Progenitor cell of endocrine pancreas (in vitro differentiated cells): ENCODE measurements at places on chromosomes 7 and 10. TPM values are rescaled to one million over a fixed set of nuclear protein-coding genes. Genes with fewer than 3 reads are reported as not detected.
A peak's percentile ranks its signal among the peaks of the same experiment; 100 is the strongest.

Gene SPDYE2B
- not detected in 2 replicates for total RNA-seq

Gene SPAM1
- total RNA-seq, result not detected in 2 replicates

- H3K4me3 ChIP-seq, result no peak overlapping the region
- H3K4me1 ChIP-seq, result no peaks in the 10 kb centered on the region
- DNase-seq, result no peak
- H3K36me3 ChIP-seq, result peaks cover 49% of the 10 kb centered on the region
Observed at GRCh38 chr7:107960272-107960671, 42.7 kb downstream of the LAMB1 start.

DNA sequence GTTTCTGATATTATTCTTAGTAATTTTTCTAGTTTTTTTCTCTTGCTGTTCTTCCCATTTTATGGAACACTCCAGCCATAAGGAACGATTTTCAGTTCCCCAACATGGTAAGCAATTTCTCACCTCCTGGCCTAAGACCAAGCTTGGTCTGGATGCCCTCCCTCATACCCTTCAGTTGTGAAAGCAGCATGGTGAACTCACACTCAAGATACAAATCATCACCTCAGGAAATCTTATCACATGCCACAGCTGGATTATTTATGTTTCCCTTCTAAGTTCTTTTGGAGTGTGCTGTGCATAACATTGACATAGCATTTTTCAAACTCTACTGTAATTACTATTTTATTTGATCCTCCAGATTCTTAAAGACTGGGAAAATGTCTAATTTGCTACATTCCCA, 216.6 kb downstream of the AGMO start:
- no peak overlapping the region for H3K27ac ChIP-seq
- H3K4me1 ChIP-seq, result no peaks in the 10 kb centered on the region

- H3K36me3 ChIP-seq, result no peaks in the 10 kb centered on the region
- H3K4me1 ChIP-seq, result no peaks in the 10 kb centered on the region
- no peak overlapping the region for H3K27ac ChIP-seq
- no peaks in the 10 kb centered on the region for H3K27me3 ChIP-seq
Observed at GRCh38 chr7:17027143-17027788, 145.5 kb upstream of the AGR3 start.

DNA sequence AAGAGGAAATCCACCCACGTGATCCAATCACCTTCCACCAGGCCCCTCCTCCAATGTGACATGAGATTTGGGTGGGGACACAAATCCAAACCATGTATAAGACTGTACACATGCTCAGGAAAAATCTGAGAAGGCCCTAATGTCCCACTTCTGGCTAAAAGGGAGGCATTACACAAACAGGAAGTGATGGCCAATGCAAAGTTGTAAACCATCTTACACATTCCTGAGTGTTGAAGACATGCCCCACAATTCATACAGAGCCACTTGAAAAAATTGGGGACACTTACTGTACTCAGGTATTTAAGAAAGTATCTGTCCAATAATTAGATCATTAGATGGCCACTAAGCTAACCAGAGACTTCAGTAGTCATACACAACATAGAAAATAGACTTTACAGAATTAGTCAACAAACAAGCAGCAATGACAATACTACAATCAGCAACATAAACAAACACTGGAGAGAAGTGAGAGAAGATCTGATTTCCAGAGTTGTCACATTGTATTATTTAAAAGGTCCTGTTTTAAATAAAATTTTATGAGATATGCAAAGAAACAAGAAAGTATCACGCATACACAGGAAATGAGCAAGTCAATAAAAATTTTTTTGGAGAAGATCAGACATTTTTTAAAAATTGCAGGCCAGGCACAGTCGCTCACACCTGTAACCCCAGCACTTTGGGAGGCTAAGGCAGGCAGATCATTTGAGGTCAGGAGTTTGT, 143.3 kb downstream of the DGKI start:
- H3K36me3 ChIP-seq, result no peaks in the 10 kb centered on the region
- H3K4me3 ChIP-seq, result no peak overlapping the region
- DNase-seq, result no peak
- H3K27me3 ChIP-seq, result peaks cover 58% of the 10 kb centered on the region

GRCh38 chr10:96842896-96843723, 11.0 kb downstream of the LCOR start:
- peaks cover 3% of the 10 kb centered on the region for H3K36me3 ChIP-seq
- H3K27ac ChIP-seq, result peak overlapping the region; percentile 65
- DNase-seq, result no peak
- no peak overlapping the region for H3K4me3 ChIP-seq
